ENCODE measurements at places on chromosomes 2 and 18.
A peak's percentile ranks its signal among the peaks of the same experiment; 100 is the strongest.

DNA sequence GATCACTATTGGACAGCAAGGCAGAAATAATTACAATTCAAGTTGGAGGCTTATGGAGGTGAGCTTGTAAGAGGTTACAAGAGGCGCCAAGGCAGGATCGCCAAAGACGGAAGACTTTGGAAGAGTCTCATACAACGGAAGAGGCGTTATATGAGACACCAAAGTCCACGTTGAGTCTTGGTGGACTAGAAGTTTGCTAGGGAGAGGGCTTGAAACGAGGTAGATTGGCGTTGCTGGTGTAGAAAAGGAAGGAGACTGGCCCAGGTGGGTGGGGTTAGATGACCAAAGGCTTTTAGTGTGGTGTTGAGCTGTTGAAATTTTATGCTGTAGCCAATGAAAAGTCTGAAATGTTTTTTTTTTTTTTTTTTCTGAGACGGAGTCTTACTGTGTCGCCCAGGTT is 1.4 kb downstream of the MSH2 start:
- peak; percentile 38 for DNase-seq

GRCh38 chr2:160266037-160266551 is 66.0 kb upstream of the ITGB6 start:
- DNase-seq, result no peak

DNA sequence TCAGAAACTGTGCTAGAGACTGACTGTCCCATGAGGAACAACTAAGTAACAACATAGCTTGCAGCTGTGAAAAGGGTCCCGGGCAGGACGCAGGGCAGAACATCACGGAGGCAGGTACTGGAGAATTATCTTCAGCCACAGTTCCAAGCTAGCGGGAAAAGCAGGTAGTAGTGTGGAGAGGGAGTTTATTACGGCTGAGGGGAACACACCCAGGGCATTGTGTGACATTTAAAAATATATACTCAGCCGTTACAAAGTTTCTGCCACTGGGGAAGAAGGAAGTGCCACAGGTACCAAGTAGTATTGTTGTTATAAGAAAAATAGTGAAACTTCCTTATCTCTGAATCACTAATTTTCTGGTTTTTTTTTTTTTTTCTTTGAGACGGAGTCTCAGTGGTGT is 179.6 kb downstream of the LAMA1 start:
- DNase-seq, result no peak

DNA sequence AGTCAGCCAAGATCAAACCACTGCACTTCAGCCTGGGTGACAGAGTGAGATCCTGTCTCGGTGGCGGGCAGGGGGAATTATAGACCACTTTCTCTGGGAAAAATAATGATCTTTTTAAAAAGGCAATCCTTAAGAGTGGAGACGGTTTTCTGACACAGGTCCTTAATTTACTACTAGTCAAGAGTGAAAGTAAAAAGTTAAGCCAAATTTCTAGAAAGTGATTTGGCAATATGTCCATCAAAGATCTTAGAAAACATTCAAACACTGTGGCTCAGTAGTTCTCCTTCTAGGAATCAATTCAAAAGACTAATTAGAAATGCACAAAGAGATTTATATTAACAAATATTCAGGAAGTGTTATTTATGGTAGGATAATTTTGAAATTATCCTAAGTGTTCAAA is 148.5 kb upstream of the DNMT3A start:
- no peak for DNase-seq

GRCh38 chr2:75055820-75056675 is 97.6 kb downstream of the POLE4 start:
- no peak for DNase-seq

DNA sequence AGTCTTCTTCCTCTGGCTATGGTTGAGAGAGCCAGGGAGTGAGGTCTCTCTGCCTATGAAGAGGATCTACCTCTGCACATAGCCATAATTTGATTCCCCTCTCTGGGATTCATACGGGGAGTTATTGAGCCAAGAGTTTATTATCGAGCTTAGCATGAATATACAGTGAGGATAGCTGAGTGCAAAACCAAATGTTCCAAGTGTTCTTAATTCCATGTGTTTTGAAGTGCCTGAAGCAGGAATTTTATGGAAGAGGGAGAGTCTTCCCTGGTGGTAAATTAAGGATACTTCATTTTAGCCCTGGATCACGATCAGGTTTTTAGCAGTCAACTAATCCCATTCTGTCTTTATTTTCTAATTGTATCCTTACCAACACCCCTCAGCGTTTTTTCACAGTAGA is 270.6 kb downstream of the C1D start:
- no peak for DNase-seq

GRCh38 chr2:210399440-210400041 is 77.0 kb downstream of the LANCL1 start:
- no peak for DNase-seq

- DNase-seq, result no peak
Observed at GRCh38 chr2:130826821-130827501, 9.8 kb upstream of the ARHGEF4 start.

DNA sequence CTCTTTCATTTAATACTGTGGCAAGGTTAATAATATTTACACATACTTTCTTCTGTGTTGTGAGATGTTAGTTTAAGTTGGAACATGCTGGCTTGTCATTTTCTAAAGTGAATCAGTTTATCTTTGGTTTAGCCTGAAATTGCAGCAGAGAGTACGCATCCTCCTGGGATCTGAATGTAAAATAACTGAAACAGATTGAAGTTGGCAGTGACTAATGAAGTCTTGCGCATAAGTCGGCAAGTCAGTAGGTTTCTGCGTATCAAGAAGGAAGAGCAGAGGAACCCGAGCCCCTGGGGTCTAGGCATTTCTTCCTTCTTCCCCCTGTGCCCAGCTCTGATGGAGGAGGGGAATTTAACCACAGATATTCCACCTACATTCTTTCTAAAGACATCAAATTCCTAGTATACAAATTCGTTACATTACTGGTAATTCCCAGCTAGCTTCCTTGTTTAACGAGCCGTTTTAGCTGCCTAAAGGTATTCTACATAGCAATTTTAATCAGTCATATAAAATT is 392.1 kb upstream of the RAB12 start:
- no peak for DNase-seq

- DNase-seq, result no peak
Observed at GRCh38 chr2:174051741-174052583, 86.8 kb upstream of the SP3 start.

- DNase-seq, result peak; percentile 83
Observed at GRCh38 chr18:37537868-37538525, 27.6 kb downstream of the CELF4 start.

GRCh38 chr2:38660282-38660681 is 5.6 kb upstream of the GALM start:
- DNase-seq, result no peak

All from activated CD8-positive, alpha-beta memory T cell treated with anti-CD3 and anti-CD28 coated beads, Interleukin-2, amount 50 U/mL, for 48 hours (primary cell).